ENCODE measurements at places on chromosomes 3 and 15.

DNA sequence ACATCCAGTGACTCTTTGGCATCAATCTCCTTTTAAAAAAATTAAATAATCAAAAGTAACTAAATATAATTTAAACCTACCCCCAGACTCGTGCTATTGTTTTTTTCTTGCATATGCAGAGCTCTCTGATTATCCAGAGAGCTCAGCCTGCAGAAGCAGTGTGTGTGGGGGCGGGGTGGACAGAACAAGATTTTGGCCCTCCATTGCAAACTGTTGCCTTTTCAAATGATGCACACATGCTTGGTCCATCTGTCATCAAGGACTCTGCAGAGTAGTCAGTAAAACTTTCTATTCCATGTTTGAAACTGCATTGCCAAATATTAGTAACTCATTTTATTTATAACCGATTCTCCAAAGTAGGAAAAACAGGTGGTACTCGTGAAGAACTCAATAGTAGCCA is 28.6 kb upstream of the STXBP5L start:
- no peak for DNase-seq

GRCh38 chr3:156906275-156906674 is 80.1 kb downstream of the LEKR1 start:
- no peak for DNase-seq

DNA sequence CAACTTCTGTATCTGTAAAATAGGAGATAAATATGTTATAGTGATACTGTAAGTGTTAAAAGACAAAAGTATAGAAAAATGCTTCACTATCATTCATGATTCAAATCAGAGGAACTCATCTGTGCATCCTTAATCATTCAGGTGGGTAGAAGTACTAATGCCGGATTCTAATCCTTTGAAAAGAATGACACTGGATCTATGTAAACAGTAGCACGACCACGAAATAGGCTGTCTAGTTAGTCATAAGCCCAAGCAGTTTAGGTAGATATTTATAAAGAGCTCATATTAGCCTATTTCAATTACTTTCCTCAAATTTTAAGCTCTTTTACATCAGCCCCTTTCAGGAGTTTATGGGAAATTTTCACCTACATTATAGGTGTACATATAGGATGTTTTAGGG is 437.9 kb downstream of the SOX2 start:
- DNase-seq, result no peak

DNA sequence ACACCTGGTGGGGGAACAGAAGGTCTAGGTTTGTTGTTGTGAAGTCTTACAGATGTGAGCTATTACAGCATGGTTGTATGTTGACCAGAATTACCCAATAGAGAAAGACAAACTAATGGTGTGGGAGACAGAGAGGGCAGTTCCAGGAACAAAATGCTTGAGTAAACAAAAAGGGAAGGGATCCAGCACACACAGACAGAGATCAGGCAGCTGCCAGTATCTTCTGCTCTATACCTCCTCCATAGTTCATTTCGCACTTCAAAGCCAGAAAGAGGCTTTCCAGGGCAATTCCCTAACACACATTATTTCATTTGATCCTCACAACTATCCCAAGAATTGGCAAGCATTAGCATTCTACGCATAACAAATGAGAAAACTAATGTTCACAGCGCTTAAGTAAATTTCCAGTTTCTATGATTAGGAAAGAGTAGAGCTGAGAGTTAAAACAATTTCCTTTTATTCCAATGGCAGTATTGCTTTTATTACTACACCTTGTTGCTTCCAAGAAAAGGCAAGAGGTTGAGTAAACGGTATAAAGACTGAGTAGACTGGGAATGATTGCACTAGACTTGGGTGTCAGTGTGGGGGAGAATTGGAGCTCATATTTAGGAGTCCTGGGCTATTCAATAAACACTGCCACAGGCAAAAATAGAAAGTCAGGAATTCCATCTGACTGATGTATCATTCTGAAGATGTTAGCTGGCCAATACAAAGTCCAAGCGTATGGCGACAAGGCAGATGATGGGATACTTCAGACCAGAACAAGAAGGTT is 39.7 kb upstream of the ZNF280D start:
- DNase-seq, result no peak

GRCh38 chr3:4284865-4285264 is 18.3 kb upstream of the SETMAR start:
- no peak for DNase-seq

- no peak for DNase-seq
Observed at GRCh38 chr3:72465853-72466252, 382.4 kb downstream of the SHQ1 start.

DNA sequence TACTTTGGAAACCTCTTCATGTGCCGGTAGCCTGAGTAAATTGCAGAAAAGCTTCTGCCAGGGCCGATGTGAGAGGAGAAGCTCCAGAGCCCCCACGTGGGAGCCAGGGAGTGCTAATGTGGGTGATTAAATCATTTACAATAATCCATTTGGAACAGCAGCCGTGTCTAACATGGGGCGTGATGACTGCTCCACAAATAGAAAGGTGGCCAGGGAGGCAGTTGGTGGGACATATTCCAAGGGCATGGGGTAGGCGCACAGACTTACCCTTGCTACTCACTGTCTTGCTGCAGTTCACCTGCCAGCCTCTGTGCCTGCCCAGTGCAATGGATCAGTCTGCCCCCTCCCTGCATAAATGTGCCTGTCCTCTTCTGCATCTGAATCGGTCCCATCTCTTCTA is 39.3 kb upstream of the INSYN1 start:
- no peak for DNase-seq

GRCh38 chr3:50502584-50503423 is 630 bp downstream of the CACNA2D2 start:
- no peak for DNase-seq

DNA sequence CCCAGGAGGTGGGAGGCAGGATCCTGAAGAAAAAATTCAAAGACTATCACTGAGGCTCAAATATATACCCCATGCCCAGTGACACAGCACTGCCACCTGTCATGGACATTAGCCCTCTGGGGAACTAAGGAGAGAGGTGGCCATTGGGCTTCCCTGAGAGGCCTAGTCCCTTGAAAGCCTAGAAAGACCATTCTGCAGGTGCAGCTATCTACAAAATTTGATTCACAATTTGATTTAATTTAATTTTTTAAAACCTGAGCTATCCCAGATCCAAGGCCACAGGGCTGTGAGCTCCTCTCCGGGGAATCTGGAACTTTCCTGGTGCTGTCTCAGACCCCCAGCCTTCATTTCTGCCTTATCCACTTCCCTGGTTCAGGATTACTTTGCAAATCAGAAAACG is 16.9 kb upstream of the KLHL24 start:
- no peak for DNase-seq

- DNase-seq, result no peak
Observed at GRCh38 chr3:46360907-46361306, 7.0 kb downstream of the CCR2 start.

DNA sequence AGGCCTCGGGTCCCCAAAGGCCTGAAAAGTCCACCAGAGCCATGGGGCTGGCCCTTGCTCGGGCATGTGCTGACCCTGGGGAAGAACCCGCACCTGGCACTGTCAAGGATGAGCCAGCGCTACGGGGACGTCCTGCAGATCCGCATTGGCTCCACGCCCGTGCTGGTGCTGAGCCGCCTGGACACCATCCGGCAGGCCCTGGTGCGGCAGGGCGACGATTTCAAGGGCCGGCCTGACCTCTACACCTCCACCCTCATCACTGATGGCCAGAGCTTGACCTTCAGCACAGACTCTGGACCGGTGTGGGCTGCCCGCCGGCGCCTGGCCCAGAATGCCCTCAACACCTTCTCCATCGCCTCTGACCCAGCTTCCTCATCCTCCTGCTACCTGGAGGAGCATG is 1.2 kb downstream of the CYP1A2 start:
- no peak for DNase-seq

GRCh38 chr3:194667363-194667762 is 4.6 kb downstream of the LSG1 start:
- DNase-seq, result no peak

Data from stimulated activated CD4-positive, alpha-beta T cell treated with anti-CD3 and anti-CD28 coated beads, Interleukin-4, amount 100 ng/mL, for 24 hours (primary cell).